Panc1 (cell line): ENCODE measurements at places on chromosomes 1 and 21. TPM values are rescaled to one million over a fixed set of nuclear protein-coding genes. Genes with fewer than 3 reads are reported as not detected.
A peak's percentile ranks its signal among the peaks of the same experiment; 100 is the strongest.

FAM177B gene
- total RNA-seq = not detected

ETNK2 gene
- 6.7 TPM for total RNA-seq

VWA5B1 gene
- total RNA-seq = not detected

ERG gene
- 0.49 TPM for total RNA-seq

OR2L13 gene
- total RNA-seq = not detected

GRCh38 chr1:54487571-54488050 lies 60.4 kb upstream of the ACOT11 start:
- no peaks in the 10 kb centered on the region for H3K27me3 ChIP-seq
- no peaks in the 10 kb centered on the region for H3K36me3 ChIP-seq
- peak overlapping the region; percentile 62 for H3K4me3 ChIP-seq
- H3K4me1 ChIP-seq = peaks cover 18% of the 10 kb centered on the region

DNA sequence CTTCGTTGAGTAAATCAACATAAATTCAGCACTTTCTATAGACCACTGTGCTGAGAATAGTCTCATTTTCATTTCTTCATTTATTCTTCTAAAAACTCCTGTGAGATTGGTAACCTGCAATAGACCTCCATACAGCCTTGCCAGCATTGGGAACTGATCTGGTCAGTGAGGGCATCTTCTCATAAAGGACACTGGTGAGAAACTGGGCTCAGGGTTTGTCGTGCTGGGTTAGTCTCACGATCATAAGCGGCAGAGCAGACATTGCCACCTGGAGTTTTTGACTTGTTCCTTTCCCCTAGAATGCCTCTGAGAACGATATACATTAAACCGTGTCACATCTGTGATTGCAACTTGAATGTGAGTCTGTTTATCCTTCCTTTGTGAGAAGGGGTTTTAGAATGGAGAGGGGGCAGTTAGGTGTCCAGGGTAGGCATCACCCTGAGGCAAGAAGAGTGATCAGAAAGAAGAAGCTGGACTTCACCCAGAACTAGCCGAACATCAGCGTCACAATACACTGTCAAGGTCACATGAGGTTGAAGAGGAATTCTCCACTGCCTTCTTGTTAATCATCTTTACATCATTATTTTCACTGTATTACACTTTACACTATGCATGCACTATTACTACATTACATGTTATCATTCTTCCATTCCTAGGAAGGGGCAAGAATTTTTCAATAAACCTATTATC lies 1.4 kb upstream of the TTLL7 start:
- peaks cover 16% of the 10 kb centered on the region for H3K4me1 ChIP-seq
- no peak for DNase-seq
- no peaks in the 10 kb centered on the region for H3K27me3 ChIP-seq
- no peak overlapping the region for H3K27ac ChIP-seq
- H3K4me3 ChIP-seq = no peak overlapping the region
- no peaks in the 10 kb centered on the region for H3K36me3 ChIP-seq

DNA sequence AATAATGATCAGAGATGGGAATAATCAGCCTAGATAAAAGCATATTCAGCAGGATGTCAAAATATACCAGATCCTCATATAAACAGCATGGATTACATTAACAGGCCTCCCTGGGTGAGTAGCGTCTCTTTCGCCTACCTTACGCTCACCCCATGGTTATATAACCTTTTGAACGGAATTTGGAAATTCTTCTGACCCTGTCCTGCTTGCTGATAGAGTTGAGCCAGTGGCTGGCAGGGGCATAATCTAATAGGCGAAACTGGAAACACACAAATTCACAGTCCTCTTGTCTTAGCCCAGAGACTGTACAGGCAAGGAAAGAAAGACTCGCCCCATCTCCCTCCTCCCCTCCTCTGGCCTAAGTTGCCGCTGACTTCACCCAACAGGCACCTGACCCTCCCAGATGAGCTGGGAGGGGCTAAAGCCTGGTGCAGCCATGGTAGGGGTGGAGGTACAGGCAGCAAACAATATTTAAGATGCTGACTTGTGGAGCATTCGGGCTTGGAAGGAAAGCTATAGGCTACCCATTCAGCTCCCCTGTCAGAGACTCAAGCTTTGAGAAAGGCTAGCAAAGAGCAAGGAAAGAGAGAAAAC lies at the start of gene ANGPTL7:
Gene ANGPTL7 (plus strand): TSS at position 498 of the 594 bp plus-strand sequence. CDS start 225 bp downstream, outside the sequence.
- no peaks in the 10 kb centered on the region for H3K27me3 ChIP-seq
- no peak for DNase-seq
- peak within 1 kb of the TSS; percentile 40 for H3K27ac ChIP-seq
- H3K4me3 ChIP-seq = no peak within 1 kb of the TSS
- 0 out of 2 replicates have a peak, but pooled peaks cover 2% of the 10 kb centered on the region for H3K36me3 ChIP-seq
- no peaks in the 10 kb centered on the region for H3K4me1 ChIP-seq

DNA sequence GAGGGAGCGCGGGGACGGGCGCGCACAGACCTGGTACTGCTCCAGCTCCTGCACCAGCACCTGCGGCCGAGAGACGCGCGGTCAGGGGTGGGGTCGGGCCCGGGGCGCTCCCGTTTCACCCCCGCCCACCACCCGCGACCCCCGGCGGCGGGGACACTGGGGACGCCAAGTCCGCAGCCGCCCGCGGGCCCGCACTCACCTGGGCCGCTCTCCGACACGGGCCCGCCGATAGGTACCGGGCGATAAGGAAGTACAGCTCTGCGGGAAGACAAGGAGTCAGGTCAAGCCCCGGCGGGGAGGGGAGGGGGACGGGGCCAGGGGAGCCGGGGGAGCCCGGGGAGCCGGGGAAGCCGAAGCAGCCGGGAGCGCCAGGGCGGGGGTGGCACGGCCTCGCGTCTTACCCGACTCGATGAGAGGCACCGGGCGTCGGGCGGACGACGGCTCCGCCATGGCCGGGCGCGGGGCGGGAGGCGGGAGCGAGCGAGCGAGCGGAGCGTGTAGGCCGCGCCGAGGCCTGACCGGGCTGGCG lies 326 bp downstream of the BRWD1 start:
- H3K36me3 ChIP-seq = peaks cover 8% of the 10 kb centered on the region; the same call in 1 of the 2 replicates
- no peak overlapping the region for H3K27ac ChIP-seq
- peak overlapping the region; percentile 71 for H3K4me3 ChIP-seq
- DNase-seq = no peak
